ENCODE measurements at places on chromosomes 3 and 15.

DNA sequence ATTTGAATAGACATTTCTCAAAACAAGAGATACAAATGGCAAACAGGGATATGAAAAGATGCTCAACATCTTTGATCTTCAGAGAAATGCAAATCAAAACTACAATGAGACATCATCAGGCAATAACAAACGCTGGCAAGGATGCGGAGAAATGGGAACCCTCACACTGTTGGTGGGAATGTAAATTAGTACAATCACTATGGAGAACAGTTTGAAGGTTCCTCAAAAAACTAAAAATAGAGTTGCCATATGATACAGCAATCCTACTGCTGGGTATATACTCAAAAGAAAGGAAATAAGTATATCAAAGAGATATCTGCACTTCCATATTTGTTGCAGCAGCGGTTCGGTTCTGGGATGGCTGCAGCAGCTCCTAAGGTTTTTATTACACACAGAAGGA, 16.8 kb upstream of the LARS2 start:
- DNase-seq: no peak

- no peak for DNase-seq
Measured at GRCh38 chr3:127985216-127985615, 67.0 kb upstream of the SEC61A1 start.

DNA sequence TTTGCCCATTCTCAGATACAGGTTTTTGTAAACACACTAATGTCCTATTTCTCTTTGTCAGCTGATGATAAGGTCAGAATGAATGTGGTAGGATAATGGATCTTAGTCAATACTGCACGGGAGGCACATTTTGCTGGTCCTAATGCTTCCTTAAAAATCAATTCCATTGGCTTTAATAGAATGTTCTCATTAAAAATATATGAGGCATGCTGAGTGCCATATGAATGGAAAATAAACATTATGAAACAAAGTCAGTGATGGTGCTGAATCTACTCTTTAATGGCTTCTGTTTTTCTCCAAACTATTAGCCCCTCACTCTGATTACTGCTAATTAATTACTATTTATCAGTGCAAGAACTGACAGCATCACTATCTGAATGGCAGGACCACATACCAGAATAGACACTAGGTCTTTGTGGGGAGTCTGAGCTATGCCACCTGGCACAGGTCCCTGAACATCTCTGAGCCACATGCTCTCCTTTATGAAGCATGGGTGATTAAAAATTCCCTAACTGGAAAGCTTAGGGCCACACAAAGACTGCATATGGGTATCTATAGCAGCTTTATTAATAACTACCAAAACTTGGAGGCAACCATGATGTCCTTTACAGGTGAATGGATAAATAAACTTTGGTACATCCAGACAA, 278.9 kb downstream of the MEX3B start:
- no peak for DNase-seq

DNA sequence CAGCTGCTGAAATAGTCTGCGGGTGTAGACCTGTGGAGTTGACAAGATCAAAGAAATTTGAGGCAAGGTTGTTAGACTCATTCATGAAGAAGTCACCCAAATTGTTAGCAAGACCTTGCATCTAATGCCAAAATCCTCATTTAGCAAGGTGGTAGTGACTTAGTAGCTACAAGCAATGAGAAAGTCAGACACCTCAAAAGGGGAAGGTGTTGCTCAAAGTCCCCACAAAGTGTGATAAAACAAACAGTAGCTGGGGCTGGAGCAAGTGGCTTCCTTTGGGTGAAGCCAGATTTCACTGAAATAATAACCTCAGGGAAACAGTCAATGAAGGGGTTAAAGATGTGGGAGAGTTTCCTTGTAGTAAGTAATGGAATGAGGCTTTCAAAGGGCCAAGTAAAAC, 44.9 kb downstream of the CD86 start:
- no peak for DNase-seq

- no peak for DNase-seq
Measured at GRCh38 chr3:152193673-152194267, 75.0 kb upstream of the MBNL1 start.

GRCh38 chr15:89129123-89129815, 41.0 kb downstream of the ABHD2 start:
- DNase-seq: no peak

DNA sequence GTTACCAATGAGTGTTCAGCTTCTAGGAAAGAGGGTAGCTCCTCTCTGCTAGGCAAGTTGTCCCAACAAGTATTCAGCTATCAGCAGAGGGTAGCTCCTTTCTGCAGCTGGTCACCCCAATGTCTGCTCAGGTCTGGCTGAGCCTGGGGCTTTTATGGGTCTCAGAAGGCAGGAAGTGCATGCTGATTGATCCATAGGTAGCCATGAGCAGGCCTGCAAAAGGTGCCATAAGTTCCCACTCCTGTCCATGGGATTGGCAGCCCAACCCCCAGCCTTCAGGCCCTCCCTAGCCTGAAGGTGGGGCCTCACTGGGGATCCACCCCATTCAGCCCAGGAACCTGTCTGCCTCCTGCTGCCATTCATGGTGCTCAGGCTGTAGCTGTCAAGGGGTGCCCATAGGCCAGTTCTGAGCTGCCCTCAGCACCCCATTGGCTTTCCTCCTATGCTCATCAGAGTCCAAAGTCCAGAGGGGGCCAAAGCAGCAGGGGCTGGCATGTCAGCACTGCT, 34.6 kb upstream of the DNAJC13 start:
- no peak for DNase-seq

- no peak for DNase-seq
Measured at GRCh38 chr15:97401970-97402369, 558.5 kb upstream of the ARRDC4 start.

DNA sequence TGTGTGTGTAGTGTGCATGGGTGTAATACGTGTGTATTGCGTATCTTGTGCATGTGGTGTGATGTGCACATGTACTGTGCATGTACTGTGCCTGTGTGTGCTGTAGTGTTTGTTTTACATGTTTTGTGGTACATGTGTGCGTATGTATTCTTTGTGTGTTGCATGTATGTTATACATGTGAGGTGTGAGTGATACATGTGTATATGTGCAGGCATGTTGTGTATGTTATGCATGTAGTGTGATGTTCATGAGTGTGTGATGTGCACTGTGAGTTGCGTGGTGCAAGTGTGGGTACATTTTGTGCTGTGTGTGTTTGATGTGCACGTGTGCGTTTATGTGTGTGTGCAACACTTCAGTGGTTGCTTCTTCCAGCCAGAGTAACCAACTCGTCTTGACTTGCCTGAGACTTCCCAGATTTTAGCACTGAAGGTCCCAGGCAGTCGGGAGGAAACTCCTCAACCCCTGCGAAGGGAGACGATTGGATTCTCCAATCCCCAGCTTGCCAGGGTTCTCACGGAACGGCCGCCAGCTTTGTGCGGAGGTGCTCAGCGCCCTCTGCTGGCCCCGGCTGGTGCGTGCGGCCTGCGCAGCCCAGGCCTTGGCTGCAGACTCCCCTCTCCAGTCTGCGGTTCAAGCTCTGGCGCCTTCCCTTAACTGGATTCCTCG, 3.6 kb downstream of the GALNT15 start:
- DNase-seq: peak; percentile 75

GRCh38 chr3:102736975-102737304, 302.1 kb downstream of the ZPLD1 start:
- DNase-seq: no peak

DNA sequence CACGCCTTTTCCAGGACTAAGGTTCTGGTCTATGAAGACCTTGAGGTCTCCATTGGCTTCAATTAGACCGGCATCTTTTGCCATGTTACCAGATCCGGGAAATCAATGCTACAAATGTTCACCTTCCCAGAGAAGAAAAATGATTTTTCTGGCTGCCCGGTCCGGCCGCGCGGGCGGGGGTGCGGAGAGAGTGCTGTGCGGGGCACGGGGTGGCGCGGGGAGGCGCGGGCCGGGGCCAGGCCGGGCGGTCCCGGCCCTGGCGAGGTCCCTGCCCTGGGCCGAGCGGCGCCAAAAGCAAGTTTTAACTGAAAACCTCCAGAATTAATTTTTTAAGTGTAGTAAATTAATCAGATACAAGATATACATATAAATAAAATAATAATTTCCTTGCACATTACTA, 128.2 kb downstream of the MINAR1 start:
- DNase-seq: no peak

DNA sequence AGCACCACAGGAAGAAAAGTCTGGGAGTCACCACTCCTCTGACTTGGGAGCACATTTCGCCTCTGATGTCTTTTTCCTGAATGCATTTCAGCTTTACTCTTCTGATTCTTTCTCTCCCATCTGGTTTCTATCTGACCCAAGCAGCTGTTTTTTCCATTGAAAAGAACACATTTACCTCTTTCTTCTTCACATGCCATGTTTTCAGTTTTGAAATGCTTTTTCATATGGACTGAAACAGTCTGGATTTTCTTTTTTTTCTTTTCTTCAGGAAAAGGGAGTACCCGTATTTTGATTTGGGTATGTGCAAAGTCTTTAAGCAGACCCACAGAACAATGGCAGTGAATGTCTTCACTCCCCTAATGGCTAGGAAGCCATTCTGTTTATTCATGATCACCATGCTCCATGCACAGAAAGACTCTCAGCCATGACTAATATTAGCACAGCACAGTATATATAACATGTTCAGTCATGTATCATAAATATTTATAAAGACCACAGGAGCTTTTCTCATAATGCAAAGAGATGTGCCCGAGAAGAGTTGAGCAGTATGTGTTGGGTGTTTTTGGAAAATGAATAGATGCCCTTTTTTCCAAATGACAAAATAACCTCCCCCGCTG, 82.7 kb upstream of the LRIG1 start:
- DNase-seq: no peak

- DNase-seq: no peak
Measured at GRCh38 chr15:71111181-71111565, 4.1 kb upstream of the THSD4 start.

DNA sequence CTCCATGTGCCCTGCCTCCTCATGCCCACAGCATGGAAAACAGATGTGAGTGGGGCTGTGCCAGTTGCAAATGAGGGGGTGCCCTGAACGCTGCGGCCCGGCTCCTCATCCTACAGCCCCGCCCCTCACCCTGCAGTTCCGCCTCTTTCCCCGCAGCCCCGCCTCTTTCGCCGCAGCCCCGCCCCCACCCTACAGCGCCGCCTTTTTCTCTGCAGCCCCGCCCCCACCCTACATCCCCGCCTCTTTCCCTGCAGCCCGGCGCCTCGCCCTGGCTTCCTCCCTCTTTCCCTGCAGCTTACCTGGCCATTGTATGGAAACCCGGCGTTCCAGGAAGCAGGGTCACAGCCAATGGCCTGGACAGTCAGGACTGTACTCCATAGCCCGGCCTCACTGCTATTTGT, 284.9 kb downstream of the TLE3 start:
- DNase-seq: no peak

- no peak for DNase-seq
Measured at GRCh38 chr15:66931768-66932633, 133.4 kb upstream of the SMAD3 start.

DNA sequence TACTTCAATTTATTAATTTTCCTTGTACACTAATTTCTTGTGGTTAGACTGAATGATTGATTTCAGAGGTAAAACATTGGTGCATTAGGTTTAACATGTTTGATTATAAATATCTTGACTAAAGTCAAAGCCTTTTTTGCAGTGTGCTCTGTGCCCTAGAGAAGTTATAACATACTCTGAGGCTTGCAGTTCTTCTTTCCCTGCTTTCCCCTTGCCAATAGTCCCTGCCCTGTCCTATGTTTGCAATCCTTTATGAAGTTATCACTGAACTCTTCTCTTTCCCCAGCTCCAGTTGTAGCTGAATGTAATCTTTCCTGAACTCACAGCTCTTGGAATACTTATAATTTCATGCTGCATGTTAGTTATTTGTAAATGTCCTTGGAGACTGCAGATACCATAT, 35.6 kb downstream of the USP3 start:
- no peak for DNase-seq

DNA sequence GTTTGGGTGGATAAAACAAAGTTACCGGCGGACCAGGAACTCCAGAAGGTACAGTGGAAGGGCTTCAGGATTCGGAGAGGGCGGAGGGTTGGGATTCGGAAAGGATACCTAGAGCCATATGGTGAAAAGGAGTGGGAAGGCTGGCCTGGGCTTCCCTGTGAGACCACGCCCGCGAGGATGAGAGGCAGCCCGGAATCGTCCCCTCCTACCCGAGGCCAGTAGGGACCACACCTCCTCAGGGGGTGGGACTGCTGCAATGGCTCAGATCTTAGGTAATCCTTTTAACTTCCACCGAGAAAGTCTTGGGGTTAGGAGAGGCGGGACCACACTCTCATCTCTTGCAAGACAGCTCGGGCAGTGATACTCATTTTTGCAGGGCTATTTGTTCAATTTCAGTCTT, 511.3 kb downstream of the OCA2 start:
- no peak for DNase-seq

GRCh38 chr3:31581660-31582059, 48.9 kb downstream of the STT3B start:
- no peak for DNase-seq

DNA sequence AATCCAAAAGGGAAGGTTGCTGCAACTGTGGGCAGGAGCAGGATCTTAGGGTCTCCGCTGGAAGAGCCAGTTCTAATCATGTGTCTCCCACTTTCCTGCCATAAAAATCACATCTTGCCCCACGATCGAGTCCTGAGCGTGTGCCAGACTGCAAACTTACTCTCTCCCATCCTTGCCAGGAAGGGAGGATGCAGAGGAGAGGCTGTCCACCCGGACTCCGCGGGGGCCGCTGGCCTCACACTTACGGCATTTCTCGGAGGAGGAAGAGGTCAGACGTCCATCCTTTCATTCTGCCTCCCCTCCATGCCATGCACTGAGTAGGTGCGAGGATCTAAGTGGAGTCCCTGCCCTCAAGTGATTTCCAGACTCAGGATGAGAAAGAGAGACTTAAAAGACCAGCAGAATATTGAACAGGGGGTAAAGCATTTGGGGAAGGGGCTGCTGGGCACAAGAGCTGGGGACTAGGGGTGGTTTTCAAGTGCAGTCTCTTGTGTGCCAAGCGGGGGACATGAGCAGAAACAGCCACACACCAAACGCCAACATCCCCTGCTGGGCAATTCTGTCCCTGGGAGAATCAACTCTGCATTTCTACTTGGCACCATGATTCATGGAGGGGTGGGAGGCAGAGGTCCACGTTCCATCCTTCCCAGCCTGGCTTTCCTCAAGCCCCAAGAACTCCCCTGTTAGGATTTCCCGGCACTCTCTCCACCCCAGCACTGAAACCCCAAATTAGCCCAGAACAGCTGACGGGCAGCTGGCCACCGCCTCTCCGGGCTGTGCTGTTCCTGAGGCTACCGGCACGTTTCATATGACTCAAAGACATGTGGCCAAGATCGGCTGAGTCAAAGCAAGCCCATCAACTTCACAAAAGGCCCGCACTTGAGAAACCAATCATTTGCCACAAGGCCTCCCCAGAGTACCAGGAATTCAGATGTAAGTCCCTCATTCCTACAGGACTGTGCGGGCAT, 11.6 kb downstream of the OXTR start:
- DNase-seq: no peak
